Head of caudate nucleus (tissue), 42 donors: ENCODE measurements at places on chromosomes 12 and 14.

DNA sequence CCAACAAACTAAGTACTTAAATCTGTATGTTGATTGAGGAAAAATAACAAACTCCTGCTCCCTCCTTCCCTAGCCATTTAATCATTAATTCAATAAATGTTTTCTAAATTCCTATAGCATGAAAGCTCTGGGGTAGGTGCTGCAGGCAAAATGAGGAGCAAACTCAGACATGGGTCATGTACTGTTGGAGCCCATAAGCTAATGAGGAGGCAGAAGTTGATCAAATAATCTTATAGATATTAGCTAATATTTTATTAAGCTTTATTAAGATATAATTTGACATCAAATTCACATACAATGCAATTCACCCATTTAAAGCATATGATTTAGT is 70.6 kb downstream of the SYNE2 start:
- DNase-seq, result no peak

- no peak for DNase-seq
Measured at GRCh38 chr12:124565656-124566160, 1.7 kb downstream of the NCOR2 start.

DNA sequence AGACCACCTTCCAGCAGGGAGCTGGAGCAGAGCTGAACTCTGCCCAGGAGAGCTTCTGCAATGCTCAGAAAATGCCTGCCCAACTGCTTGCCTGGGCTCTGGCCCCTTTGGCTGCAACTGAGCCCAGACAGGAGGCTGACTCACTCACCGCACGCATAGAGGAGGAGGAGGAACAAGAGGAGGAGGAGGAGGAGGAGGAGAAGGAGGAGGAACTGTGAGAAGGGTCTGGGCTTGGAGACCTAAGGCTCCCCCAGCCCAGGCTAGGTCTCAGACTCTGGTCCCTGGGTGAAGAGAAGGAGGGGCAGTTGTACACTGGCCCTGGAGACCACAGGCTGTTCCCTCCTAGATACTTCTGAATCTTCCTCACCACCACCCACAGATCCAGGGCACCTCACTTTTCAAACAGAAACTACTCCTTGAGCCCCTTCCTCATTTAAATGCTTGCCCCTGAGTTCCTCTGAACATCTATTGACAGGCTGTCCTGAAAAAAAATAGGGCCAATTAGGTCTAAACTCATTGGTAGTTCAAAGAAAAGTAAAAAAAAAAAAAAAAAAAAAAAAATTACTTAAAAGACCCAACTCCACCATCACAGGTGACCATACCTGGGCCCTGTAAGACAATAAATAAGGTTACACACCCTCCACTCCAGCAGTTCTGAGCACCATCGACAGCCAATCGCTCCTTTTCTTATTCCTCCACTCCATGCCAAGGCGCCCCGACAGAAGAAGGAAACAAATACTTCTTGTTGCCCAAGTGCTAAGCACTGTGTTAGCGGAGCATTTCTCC is 674 bp downstream of the VDR start:
- peak; percentile 38 for DNase-seq

- peak; percentile 32 for DNase-seq
Measured at GRCh38 chr12:3304436-3305165, 186.4 kb upstream of the PRMT8 start.

- DNase-seq, result no peak
Measured at GRCh38 chr12:79302162-79302814, 388.5 kb downstream of the PAWR start.

DNA sequence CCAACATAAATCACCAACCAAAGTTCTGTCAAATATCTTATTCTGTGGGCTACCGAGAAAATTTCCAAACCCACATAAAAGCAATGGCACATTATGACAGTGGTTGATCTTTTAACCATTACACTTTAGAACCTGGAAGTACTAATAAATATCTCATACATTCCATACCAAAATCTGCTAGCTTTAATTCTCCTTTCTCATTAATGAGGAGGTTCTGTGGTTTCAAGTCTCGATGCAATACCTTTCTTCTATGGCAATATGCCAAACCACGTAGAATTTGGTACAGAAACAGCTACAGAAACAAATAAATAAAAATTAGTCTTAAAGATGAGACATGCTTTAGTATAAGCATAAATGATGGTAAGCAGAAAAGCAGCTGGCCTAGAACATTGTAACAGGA is 100.7 kb downstream of the ELK3 start:
- DNase-seq, result no peak

DNA sequence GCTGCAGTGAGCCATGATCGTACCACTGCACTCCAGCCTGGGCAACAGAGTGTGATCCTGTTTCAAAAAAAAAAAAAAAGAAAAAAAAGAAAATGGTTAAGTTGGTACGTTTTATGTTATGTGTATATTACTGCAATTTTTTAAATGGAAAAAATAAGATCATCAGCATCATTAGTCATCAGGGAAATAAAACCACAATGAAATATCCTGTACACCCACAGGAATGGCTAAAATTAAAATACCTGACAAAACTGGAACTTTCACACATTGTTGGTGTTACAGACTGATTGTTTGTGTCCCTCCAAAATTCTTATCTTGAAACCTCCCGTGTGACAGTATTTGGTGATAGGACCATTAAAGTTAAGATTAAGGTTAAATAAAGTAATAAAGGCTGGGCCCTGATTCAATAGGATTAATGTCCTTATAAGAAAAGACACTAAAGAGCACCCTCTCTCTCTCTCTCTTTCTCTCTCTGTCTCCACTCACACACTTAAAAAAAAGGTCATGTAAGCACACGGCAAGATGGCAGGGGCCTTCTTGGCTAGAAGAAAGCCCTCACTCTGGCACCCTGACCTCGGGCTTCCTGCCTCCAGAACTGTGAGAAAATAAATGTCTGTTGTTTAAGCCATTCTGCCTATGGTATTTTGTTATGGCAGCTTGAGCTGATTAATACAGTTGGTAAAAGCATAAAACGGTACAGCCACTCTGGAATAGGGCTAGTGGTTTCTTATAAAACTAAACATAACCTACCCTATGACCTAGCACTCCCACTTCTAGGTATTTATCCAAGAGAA is 48.3 kb upstream of the ZFP36L1 start:
- DNase-seq, result no peak

DNA sequence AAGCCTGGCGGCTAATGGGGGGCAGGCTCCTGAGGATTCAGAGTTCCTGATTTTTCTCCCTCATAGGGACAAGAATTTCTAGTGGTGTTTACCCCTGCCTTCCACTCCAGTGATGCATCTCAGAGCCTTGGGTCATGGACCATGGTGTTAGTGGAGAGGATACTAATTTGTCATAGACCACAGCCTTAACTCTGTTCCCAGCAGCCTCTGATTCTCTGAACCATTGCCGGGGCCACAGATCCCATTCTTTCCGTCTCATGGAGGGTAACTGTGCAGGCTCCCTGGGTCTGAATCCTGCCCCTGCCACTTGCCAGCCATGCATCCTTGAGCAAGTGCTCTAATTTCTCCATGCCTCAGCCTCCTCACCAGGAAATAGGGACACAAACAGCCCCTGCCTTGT is 55.1 kb downstream of the RPH3A start:
- no peak for DNase-seq

GRCh38 chr14:70416338-70416724 is 559 bp downstream of the SYNJ2BP start:
- no peak for DNase-seq

GRCh38 chr14:80426683-80427082 is 215.4 kb upstream of the DIO2 start:
- DNase-seq, result no peak

GRCh38 chr12:6632026-6632983 is 3.5 kb downstream of the LPAR5 start:
- peak; percentile 46 for DNase-seq

DNA sequence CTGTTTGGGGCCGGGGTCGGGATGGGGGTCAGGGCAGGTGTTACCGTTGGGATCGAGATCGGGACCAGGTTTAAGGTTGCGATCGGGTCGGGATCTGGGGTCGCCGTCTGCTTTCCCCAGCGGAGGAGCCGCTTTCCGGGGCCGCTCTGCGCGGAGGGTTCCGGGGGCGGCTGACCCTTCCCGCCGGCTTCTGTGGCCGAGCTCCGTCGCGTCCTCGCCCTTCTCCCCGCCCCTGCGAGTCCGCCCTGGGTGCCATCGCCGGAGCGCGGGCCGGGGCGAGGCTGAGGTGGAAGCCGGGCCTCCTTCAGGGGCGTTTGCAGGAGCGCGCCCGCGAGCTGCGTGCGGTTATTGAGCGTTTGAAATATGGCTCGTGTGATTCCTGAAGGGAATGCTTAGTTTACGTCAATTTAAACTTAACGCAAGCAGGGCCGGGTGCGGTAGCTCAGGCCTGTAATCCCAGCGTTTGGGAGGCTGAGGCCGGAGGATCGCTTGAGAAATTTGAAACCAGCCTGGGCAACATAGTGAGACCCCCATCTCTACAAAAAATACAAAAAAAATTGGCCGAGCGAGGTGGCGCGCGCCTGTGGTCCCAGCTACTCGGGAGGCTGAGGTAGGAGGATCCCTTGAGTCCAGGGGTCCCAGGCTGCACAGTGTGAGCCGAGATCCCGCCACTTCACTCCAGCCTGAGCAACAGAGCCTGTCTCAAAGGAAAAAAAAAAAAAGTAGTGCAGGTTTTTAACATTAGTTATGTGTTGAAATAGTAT is 620 bp downstream of the PGAM5 start:
- DNase-seq, result peak; percentile 40

DNA sequence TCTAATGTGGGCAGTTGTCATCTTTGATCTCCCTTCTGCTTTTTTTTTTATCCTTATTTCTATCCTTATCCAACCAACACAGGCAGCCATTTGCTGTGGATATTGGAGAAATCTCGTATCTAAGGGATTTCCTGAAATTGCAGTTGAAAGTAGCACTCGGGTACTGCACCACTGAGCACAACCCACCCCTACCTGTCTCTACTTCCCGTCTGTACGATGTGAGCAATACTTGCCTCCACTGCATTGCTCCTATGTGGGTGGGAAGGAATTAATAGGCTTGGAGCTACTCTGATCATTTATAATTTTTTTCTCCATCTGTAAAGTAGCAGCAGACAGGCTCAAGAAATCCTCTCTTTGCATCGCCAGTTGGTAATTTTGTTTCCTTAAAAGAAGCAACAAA is 300.4 kb downstream of the SNAPC1 start:
- DNase-seq, result peak; percentile 9

DNA sequence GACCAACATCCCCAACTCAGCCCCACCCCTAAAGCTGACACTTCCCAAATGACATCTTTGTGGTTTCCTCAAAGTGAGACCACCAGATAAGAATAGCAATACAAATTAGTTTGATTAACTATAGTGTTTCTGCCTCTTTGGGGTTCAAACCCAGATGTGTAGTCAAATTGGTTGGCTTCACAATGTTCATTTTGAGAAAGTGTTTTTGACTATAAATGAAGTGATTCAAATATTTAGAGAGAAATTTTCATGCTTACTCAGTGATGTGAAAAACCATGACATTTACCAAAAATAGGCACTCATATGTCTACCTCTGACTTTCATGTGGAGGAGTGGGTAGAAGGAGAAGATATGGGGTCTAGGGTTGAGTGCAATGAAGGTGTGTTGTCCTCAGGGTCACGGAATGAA is 218.4 kb downstream of the BCAT1 start:
- no peak for DNase-seq

- DNase-seq, result no peak
Measured at GRCh38 chr12:116238149-116238548, 39.3 kb downstream of the MED13L start.

- DNase-seq, result no peak
Measured at GRCh38 chr12:57031138-57031725, 14.9 kb upstream of the TAC3 start.

DNA sequence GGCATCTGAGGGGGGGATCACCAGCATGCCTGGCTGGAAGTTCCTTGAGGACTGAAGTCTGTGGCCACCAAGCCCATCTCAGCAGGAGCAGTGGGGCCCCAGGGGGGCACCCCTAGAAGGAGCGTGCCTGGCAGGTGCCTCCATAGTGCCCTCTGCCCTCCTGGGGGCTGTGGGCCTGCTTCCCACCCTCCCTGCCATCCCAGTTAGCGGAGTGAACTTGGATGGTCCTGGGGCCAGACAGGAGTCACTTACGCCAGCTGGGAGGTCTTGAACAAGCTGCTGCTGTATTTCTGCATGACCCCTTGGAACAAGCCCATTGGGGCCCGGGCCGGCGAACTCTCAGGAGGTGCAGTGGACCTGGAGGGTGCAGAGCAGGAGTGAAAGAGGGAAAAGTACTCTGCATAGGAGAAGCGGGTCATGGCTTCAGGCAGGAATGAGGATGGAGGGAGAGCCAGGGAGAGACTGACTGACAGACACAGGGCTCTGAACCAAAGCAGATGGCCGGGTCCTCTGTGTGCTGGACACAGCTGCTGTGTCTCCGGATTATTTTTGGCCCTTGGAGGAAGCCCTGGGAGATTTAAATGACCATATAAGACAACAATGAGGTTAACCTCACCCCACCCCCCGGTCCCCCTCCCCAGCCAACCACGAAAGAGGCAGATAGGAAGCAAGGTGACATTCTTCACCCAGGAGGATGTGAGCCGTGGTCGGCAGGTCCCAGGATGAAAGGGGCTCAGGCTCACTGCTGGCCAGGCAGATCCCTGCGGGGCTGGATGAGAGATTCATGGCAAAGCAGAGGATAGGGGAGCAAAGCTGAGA is 19.6 kb downstream of the ASB2 start:
- no peak for DNase-seq

DNA sequence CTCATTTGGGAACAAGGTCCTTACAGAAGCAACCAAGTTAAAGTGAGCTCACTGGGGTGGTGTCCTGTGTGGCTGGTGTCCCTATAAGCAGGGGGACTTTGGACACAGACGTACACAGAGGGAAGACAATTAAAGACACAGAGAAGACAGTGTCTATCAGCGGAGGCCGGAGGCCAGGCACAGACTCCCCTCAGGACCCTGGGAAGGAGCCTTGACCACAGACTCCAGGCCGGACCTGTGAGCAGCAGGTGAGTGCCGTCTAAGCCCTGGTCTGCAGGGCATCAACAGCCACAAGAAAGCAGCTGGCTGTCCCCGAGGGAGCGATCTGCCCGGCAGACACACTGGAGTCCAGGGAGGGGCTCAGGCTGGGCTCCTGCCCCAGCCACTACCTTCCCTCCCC is 219.1 kb upstream of the C14orf180 start:
- DNase-seq, result no peak

- DNase-seq, result peak; percentile 65
Measured at GRCh38 chr12:4908684-4909409, 858 bp upstream of the KCNA1 start.

DNA sequence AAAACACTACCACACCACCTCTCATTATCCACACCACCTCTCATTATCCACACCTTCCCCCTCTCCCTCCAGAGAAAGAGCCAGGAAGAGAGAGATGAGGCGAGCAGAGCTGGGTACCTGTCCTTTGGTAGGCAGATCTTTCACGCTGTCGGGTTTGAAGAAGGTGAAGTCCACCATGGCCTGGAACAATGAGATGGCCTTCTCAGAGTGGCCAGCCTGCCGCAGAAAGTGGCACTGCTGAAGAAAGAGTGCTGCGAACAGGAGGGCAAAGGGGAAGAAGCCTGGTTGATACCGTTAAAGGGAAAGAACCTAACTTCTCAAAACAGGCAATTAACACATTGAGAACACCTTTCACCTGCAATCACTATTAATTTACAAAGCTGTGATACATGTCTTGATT is 30.6 kb downstream of the NRDE2 start:
- no peak for DNase-seq
